ENCODE measurements at places on chromosomes 11 and 22.
A peak's percentile ranks its signal among the peaks of the same experiment; 100 is the strongest.

GRCh38 chr22:50189184-50189848 is 3.6 kb downstream of the TRABD start:
- DNase-seq, result no peak

DNA sequence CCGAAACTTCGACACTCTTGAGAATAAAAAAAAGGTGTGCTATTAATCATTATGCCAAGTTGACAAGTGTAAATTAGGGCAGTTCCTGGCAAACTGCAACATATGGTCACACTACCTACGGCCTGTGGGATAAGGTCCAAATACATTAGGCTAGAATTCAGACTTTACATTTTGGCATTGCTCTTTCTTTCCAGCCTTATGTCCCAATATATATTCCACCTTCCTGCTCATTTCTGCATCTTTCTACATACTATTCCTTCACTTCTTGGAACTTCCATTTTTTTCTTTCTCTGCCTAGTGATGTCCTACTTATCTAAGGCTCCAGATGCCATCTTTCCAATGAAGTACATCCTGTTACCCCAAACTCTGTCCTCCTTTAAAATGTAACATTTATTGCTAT is 577.2 kb downstream of the LRRC4C start:
- DNase-seq, result no peak

DNA sequence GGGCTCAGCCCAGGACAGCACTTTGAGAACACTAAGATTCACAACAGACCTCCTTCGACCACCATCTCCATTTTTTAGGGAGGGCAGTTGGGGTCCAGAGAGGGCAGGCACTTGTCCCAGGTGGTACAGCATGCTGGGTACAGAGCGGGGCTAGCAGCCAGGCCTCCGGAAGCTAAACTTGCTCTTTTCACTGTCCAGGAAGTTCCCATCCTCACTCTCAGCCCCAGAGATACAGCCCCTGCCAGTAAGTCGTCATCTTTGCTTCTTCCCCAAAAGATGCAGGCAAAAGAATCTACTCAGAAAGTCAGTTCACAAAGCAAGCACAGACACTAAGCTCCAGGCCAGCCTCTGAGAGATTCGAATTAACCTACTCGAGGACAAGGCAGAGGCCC is 6.7 kb upstream of the RAB3IL1 start:
- DNase-seq, result no peak

DNA sequence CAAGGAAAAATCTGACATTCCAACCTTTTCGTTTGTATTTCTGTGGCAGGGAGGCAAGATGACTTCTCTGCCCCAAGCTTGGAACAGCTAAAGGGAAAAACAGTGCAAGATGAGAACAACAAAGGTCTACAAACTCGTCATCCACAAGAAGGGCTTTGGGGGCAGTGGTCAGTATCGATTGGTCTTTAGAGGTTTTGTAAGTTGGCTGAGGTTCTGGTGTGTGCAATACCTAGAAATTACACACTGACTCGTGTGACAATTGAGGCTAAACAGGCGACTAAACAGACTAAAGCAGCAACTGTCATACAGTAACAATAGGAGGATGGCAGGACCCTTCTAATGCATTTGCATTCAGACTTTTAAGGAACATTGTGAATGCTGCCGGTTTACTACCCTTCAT is 994 bp downstream of the DEPDC5 start:
- no peak for DNase-seq

- DNase-seq, result no peak
Measured at GRCh38 chr11:12287374-12288211, 89.8 kb upstream of the PARVA start.

DNA sequence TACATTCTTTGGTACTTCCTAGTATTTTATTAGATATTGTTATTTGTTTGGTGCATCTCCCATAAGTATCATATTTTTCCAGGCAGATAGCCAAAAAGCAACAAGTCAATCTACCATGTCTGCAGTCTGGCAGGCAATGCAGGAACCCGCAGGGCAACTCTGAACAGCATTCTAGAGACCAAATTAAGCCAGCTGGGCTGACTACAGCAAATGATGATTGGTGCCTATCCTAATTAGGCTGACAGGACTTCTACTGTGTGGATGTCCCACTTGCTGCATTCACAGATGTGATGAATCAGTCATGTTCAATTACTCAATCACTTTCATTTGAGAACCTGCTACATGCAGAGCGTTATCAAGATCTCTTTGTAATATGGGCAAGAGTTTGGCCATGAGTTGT is 40.3 kb upstream of the AMOTL1 start:
- no peak for DNase-seq

DNA sequence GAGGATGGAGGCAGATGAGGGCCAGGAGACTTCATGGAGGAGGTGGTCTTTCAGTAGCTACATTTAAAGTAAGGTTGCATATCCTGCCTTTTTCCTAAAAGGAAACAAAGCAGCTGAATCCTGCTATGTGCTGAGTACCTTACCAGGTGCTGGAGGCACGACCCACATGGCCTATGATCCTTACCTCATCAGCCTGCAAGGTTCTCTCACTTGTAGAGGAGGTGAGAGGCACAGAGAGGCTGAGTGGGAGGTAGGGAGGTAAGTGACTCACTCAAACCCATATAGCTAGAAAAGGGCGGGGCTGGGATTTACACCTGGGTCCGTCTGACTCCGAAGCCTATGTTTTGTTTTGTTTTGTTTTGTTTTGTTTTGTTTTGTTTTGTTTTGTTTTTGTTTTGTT is 75.8 kb downstream of the BUD13 start:
- no peak for DNase-seq

DNA sequence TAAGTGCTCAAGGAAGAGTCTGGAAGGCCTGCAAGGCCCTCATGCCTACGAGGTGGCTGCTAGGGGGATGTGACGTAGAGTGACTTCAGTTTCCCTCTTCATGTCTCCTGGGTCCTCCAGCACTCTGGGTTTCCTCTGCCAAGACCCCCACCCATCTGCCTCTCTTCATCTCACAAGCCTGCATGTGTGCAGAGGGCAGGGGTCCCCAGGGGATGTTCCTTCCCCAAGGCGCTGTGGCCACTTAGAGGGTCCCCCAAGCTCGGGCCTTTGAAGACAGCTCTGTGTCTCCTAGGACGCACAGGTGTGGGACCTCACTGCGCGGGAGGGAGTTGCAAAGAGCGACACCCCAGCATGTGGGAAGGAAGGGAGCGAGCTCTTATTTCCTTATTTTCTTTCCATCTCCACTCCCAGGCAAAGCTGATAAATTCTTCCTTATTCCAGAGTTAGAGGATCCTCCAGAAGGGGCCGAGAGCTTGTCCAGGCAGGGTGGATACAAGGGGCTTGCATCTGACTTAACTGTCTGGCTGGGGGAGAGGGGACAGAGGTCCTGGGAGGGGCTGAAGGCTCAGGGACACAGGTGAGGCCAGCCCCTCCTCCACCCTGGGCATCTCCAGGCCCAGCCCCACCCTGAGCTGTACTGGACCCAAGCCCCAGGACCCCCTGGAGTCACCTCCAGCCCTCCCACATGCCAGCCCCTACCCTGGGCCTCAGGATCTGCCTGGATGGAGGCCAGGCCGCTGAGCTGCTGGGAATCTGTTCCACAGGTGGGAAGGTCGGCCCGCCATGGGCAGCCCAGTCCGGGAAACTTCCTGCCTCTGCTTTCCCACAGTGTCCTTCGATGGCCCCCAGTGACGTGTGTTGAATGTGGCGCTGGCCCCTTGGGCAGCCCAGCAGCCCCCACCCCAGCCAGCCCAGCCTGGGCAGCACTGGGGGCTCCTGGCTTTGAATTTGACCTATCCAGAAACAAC is 59.7 kb upstream of the KCNQ1OT1 start:
- no peak for DNase-seq

- no peak for DNase-seq
Measured at GRCh38 chr11:24585192-24585591, 88.3 kb downstream of the LUZP2 start.

- DNase-seq, result no peak
Measured at GRCh38 chr11:128619540-128620308, 32.4 kb upstream of the ETS1 start.

GRCh38 chr11:103920449-103920848 is 116.0 kb upstream of the DDI1 start:
- DNase-seq, result no peak

DNA sequence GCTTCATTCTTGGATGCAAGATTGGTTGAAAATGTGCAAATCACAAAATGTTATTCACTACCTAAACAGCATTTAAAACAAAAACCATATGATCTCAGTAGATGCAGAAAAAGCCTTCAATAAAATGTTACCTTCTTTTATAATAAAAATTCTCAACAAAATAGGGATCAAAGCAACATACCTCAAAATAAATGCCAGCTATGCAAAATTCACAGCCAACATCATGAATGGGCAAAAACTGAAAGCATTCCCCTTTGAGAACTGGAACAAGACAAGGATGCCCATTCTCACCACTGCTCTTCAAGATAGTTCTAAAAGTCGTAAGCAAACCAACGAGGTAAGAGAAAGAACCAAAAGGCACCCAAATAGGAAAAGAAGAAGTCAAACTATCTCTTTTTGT is 2.0 kb downstream of the OR5AK2 start:
- no peak for DNase-seq

GRCh38 chr11:26510756-26511155 is 61.3 kb downstream of the MUC15 start:
- DNase-seq, result no peak

- no peak for DNase-seq
Measured at GRCh38 chr11:124479561-124479960, 34.1 kb upstream of the OR8B8 start.

- DNase-seq, result no peak
Measured at GRCh38 chr11:132895340-132895739, 637.0 kb downstream of the OPCML start.

DNA sequence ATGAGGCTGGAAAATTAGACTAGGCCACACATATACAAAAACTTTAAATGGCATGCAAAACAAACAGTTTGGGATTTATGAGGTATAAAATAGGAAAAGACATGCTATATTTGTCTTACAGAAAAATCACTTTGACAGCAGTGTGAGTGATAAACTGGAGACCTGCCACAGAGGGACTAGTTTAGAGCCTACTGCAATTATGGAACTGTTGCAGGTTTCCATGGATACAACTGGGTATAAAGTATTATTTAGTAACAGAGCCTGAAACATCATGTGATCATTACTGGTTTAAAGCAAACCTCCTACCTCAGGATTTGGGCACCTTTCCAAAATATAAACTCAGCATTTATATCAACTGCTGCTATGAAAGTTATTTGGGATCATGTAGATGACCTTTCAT is 1032.5 kb downstream of the DLG2 start:
- DNase-seq, result no peak

GRCh38 chr11:118608360-118609227 is 1.2 kb downstream of the PHLDB1 start:
- DNase-seq, result peak; percentile 69

DNA sequence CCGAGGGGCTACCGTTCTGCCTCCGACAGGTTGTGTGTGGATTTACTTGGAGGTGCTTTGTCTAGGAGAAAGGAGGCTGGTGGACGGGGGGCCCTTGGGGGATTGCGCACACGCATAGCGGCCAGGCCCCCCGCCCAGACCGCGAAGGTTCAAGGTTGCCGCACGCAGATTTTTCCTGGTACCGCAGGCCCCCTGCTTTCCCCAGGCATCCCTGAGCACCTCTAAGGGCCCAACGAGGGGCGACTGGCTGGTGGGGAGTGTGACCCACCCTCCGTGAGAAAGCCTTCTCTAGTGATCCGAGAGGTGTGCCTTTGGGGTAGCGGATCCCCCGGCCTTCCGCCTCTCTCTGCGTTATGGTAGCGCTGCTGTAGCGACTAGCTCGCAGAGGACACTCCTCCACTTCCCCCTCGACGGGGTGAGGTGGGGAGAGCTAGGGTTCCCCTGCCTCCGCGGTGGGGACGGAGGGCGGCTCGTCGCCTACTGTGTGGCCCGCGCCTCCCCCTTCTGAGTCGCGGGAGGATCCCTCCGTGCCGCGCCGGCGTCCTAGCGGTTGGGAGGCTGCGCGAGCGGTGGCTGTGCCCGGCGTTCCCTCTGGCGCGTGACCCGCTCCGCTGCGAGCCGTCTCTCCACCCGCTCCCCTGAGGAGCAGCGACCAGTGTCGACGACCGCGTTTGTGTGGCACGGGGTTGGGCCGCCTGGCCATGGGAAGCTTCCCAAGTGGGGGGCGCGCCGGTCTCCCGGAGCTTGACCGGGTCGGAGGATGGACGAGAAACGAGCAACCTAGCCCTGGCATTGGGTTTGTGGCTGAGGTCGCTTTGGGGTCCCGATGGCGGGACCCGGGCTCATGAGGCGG is 3900.0 kb upstream of the OR11H1 start:
- DNase-seq, result no peak

Measured in activated CD4-positive, alpha-beta T cell treated with anti-CD3 and anti-CD28 coated beads, Interleukin-2, amount 50 U/mL, for 48 hours (primary cell).